RWPE1 (cell line): ENCODE measurements at places on chromosomes 2 and 18.

GRCh38 chr18:36757081-36757480, 71.7 kb downstream of the TPGS2 start:
- DNase-seq, result peak; percentile 53

DNA sequence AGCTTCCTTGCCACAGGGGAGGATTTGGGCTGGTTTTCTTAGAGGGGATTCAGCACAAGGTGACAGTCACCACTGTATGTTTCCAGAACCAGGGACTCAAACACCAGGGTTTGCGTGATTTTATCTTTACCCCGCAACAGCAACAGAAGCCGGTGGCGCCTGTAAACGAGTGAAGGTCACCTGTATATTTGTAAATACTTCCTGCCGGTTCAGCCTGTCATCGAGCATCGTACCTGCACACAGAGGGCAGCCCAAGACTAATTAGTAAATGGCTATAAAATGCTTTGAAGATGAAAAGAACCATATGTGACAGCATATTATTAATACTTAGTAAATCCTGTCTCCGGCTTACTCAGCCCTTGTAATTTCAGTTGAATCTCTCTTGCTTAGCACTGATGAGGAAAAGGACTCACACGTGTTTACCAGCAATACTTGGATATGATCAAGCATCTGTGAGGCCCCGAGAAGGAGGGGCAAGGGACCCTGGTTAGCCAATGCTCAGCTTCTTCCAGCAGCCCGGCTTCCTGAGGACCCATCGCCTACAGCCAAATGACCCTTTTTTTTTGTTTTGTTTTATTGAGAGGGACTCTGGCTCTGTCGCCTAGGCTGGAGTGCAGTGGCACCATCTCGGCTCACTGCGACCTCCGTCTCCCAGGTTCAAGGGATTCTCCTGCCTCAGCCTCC, 51.3 kb upstream of the FOSL2 start:
- DNase-seq, result no peak

DNA sequence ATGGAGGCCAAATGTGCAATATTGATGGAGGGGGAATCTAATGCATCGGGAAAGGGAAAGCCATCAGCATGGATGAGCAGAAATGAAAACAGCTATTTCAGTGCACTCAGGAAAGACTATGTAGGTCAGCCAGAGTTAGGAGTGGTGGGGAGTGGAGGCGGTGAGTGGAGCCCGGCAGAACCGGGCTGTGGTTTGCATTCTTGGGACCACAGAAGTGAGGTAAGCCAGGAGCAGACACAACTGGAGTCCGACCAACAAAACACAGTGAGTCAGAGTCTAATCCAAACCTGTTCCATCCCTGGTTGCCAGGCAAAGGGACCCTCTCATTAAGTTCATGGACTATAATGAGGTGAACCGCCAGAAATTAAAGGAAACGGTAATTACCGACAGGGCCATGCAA, 61.1 kb upstream of the RAB12 start:
- DNase-seq, result peak; percentile 27

GRCh38 chr2:146246002-146246735, 1598.7 kb upstream of the ACVR2A start:
- no peak for DNase-seq

- no peak for DNase-seq
Measured at GRCh38 chr2:128041561-128041960, 13.7 kb upstream of the SAP130 start.

- no peak for DNase-seq
Measured at GRCh38 chr2:99512181-99512591, 22.4 kb upstream of the REV1 start.
